Activated CD4-positive, CD25-positive, alpha-beta regulatory T cell treated with anti-CD3 and anti-CD28 coated beads, Interleukin-2, amount 50 U/mL, for 24 hours (primary cell): ENCODE measurements at places on chromosomes 1 and 21.
A peak's percentile ranks its signal among the peaks of the same experiment; 100 is the strongest.

DNA sequence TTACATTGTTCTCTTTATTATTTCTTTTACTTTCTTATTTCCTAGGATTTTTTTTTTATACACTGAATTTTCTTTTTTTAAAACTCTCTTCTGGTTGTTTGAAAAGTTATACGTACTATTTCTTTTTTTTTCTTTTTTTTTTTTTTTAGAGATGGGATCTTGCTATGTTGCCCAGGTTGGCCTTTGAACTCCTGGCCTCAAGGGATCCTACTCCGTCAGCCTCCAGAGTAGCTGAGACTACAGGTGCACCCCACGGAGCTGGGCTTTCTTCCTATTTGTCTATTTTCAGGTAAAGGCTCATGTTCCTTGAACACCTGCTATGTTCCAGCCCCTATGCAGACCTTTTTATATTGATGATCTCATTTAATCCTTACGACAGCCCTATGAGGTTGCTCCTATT is 29.4 kb upstream of the DYRK1A start:
- no peak for ATAC-seq

GRCh38 chr1:47334765-47335435 is 1.3 kb downstream of the CMPK1 start:
- ATAC-seq: no peak

DNA sequence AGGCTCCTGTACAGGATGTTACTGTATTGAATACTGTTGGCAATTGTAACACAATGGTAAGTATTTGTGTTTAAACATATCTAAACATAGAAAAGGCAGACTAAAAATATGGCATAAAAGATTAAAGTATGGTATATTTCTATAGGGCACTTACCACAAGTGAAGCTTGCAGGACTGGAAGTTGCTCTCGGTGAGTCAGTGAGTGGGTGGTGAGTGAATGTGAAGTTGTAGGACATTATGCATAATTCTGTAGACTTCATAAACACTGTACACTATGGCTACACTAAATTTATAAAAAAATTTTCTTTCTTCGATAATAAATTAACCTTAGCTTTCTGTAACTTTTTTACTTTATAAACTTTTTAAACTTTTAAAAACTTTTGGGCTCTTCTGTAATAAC is 13.7 kb upstream of the TRIM62 start:
- ATAC-seq: no peak

GRCh38 chr21:21286170-21286798 is 288.1 kb downstream of the NCAM2 start:
- no peak for ATAC-seq

DNA sequence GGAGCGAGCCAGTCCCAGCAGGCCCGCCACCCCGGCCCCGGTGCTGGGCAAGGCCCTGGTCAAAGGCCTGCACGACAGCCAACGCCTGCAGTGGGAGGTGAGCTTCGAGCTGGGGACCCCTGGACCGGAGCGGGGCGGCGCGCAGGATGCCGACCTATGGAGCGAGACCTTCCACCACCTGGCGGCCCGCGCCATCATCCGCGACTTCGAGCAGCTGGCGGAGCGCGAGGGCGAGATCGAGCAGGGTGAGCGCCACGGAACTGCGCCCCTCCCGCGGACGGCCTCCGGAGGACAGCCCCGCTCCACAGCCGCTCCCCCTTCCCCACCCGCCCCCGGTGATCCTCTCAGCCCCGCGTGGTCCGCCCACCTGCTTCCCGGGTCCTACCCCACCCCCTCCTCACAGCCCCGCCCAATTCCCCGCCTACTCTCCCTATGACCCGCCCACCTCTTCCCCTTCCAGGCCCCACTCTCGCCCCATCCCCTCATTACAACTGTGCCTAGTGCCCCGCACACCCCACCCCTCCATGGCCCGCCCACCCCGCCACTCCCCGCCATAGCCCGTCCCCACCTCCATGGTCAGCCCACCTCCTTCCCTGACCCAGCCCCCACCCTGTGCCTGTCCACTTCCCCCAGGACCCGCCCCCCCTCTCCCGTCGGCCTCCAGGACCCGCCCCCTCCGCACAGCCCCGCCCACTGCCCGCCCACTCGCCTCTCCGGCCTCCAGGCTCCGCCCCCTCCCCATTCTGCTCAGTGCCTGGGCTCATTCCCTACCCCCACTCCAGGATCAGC is 52.7 kb downstream of the VWA5B1 start:
- ATAC-seq: peak; percentile 7

DNA sequence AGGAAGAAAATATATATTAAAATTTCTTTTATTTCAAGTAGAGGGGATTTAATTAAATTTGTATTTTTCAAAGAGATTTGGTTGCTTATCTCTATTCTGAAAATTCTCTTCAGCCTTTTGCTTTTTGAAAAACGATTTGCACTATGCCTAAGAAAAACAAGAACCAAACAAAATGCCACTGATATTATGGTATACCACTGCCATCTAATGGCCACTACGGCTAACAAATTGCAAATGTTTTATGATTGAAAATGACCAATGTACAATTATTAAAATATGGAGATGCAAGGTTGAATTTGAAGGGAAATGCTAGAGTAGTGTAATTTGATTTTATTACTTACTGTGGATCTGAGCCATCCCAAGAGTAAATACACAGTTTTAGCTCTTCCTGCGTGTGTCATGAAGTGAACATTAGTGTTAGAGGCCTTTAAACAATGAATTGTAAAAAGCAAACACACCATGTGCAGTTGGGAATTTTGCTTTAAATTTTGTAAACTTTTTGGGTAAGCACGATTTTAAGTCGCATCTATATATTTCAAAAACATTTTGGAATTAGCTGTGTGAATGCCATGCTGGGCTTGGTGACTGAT is 137.4 kb upstream of the USP25 start:
- no peak for ATAC-seq
